NCI-H774 (cell line): ENCODE measurements at places on chromosomes 2 and 18.

- no peak for DNase-seq
These were observed 66.6 kb upstream of the EML6 start for GRCh38 chr2:54656863-54657262.

- DNase-seq, result no peak
These were observed 338.7 kb downstream of the TXNL1 start for GRCh38 chr18:56299740-56300139.

- no peak for DNase-seq
These were observed 269.0 kb downstream of the TCF4 start for GRCh38 chr18:55318951-55319441.

DNA sequence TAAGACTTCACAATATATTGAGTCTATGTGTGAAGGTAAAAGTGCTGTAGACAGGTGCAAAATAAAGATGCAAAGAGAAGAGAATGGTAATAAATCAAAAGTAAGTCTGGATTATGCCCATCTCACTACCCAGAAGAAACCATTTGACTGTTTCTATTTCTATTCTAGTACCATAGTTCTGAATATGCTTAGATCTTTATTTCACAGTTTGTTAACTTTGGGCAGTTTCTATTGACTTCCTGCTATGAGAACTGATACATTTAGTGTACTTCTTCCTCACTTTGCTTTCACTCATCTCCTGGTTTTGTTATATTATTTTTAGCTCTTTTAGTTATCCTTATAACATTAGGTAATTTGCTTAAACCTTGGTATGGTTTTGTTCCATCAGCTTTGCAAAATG is 94.9 kb downstream of the HS1BP3 start:
- DNase-seq, result no peak

DNA sequence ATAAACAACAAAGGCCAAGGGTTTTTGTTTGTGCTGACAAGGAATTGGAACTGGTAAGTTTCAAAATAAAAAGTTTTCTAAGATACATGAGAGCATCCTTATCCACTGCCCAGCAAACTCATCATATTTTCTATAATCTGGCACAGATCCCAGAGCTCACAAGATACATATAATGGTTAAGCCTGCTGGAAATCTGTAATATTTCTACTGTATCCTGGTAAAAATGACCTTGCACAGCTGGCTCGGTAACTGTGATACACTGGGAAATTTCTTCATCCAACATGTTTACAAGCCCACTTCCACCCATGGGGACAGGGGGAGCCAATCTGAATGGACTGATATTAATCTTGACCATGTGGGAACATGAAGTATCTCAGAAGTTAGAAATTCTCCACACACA is 425.4 kb upstream of the MMADHC start:
- no peak for DNase-seq

GRCh38 chr18:9204659-9205058 is 68.1 kb downstream of the ANKRD12 start:
- DNase-seq, result no peak

- DNase-seq, result no peak
These were observed 89.6 kb downstream of the SH3BP4 start for GRCh38 chr2:235041221-235041917.

- DNase-seq, result no peak
These were observed 640.4 kb upstream of the CHAC2 start for GRCh38 chr2:53127061-53127650.

- peak; percentile 24 for DNase-seq
These were observed 34.1 kb downstream of the WDR35 start for GRCh38 chr2:19955544-19956422.
